Right atrium auricular region (tissue), 2 donors: ENCODE measurements at places on chromosomes 1 and 21. TPM values are rescaled to one million over a fixed set of nuclear protein-coding genes. Genes with fewer than 3 reads are reported as not detected.
A peak's percentile ranks its signal among the peaks of the same experiment; 100 is the strongest.

DNA sequence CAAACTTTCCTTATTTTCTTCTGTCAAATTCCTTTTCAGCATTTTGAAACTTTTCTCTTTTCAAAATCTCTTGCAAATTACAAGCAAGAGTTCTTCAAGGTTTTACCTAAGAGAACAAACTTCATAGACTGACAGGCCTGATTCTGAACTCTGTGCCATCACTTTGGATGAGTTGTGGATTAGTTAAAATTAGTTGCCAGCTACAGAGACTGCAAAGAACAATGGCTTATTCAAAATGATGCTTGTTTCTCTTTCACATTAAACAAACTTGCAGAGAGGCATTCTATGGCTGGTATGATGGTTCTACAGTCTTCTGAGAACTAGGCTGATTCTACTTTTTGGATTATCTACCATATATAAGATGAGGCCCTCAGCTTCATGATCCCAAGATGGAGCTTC is 3.8 kb downstream of the LRRC8B start:
- no peak for DNase-seq

- no peak for DNase-seq
Observed at GRCh38 chr1:42723511-42723910, 16.5 kb downstream of the CLDN19 start.

The HCN3 gene
- total RNA-seq: 0.41 TPM

GRCh38 chr1:3169665-3170356 is 100.8 kb downstream of the PRDM16 start:
- no peak for DNase-seq

The UBL4B gene
- not detected for total RNA-seq

- DNase-seq: no peak
Observed at GRCh38 chr21:32687643-32688345, 40.0 kb downstream of the SYNJ1 start.

- DNase-seq: no peak
Observed at GRCh38 chr1:82391712-82392111, 591.0 kb downstream of the ADGRL2 start.

- DNase-seq: no peak
Observed at GRCh38 chr21:29238053-29238966, 60.4 kb upstream of the BACH1 start.

GRCh38 chr1:224668984-224669383 is 52.9 kb downstream of the CNIH3 start:
- no peak for DNase-seq

- peak; percentile 46 for DNase-seq
Observed at GRCh38 chr21:46179708-46180078, 4.6 kb downstream of the SPATC1L start.

The OR2T35 gene
- total RNA-seq: not detected

- no peak for DNase-seq
Observed at GRCh38 chr1:6700853-6701436, 671 bp downstream of the DNAJC11 start.

- no peak for DNase-seq
Observed at GRCh38 chr1:29460041-29460610, 223.8 kb downstream of the PTPRU start.

The UBASH3A gene
- total RNA-seq: 0.12 TPM

GRCh38 chr1:175494950-175495349 is 248.4 kb downstream of the TNR start:
- DNase-seq: no peak

DNA sequence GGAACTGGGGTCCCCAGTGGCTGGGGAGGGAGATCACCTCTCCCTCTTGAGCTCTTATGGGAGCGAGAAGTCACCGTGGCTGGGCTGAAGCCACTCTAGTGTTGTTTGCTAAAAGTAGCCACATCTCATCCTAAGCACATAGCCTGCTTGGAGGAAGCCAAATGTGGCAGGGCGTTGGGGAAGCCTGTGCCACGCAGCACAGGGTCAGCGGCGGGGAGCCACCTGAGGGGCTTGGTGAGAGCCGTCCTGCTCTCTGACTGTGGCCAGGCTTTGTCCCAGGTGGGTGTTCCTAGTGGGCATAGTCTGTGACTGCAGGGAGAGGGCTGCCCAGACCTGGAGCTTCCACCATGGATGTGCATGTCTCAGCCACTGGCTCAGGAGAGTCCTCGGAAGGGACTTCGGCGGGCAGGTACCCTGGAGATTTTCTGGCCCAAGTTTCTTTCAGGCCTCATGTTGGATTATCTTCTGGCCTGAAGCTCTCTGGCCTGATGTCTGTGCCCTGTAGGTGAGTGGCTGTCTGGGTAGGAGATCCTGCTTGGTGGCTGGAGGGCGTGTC is 38.9 kb downstream of the MORN1 start:
- DNase-seq: no peak

The MDM4 gene
- total RNA-seq: 18.1 TPM

GRCh38 chr1:31859719-31860118 is 43.9 kb upstream of the SPOCD1 start:
- DNase-seq: no peak

DNA sequence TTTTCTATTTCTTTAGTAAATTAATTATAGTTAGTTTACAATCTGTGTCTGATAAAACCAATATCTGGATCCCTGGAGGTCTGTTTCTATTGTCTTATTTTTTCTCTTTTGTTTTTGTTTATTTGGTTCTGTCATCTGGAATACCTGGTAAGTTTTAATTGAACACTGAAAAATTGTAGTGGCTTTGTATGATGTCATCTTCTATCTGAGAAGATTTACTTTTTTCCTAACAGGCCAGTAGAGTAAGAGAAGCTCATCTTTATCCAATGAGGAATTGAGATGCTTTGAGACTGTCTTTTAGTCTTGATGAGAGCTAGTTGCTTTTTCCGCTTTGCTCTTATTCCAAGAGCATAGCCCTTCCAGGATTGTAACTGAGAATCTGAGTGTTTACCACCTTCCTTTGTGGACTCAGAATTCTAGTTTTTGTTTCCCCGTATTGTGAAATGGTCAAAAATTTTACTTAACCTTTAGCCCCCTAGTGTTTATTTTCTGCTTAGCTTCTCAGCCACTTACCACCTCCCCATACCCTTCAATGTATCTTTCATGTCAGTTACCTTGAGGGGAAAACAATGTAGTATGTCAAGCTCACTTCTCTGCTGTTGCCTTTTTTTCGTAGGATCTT is 25.0 kb downstream of the PTGFRN start:
- DNase-seq: no peak

- DNase-seq: no peak
Observed at GRCh38 chr1:80675454-80675853, 1125.3 kb upstream of the ADGRL2 start.

GRCh38 chr1:219049501-219049900 is 124.2 kb upstream of the LYPLAL1 start:
- DNase-seq: no peak

The SERPINC1 gene
- total RNA-seq: not detected
